ENCODE measurements at places on chromosomes 2 and 18.

- no peak for DNase-seq
Measured at GRCh38 chr2:43605079-43605655, 9.3 kb upstream of the THADA start.

GRCh38 chr2:39059366-39059952 is 61.4 kb downstream of the SOS1 start:
- peak; percentile 4 for DNase-seq

GRCh38 chr2:3595985-3596384 is 1.1 kb downstream of the COLEC11 start:
- no peak for DNase-seq

DNA sequence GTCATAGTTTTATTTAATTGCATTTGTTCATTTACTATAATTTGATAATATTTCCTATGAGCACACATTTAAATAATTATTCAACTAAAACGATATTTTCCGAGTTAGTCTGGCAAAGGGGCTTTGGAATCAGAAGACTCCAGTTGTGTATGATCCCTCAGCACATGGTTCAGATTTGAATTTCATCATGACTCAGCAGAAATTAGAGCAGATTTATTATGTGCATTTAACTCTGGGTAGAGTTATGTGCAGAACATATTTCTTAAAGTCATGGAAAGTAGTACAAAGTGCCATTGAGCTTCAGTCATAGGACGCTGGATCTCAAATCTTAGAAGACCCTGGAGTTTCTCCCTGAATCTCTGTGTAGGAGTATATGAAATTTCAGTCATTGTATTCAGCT is 106.7 kb downstream of the ADCYAP1 start:
- no peak for DNase-seq

DNA sequence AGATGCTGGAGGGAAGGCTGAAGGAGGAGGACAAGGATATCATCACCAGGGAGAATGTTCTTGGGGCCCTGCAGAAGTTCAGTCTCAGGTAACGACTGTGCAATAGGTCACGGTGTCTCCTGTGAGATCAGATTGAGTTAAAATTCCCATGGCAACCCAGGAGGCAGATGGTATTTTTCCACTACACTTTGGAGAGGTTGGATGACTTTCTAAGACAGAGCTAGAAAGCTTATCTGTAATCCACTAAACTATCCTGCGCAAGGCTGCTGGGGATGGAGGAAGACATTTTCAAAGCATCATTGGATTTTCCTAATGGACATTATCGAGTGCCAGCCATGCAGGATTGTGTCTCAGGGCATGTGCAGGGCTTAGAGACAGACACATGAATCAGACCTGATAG is 74.6 kb downstream of the ARMC9 start:
- no peak for DNase-seq

DNA sequence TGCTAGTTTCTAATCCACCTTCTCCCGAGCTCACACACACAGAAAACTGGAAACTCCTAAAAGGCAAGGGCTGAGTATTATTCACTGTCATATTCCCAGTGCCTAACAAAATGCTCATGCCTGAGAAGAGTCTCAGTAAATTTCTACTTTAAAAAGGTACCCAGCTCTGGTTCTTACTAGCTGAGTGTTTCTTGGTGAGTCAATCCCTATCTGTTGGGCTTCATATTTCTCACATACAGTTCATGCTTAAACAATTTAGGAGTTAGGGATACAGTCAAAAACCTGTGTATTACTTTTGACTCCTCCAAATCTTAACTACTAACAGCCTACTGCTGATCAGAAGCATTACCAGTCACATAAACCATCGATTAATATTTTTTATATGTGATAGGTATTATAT is 204.9 kb downstream of the EN1 start:
- DNase-seq: no peak

DNA sequence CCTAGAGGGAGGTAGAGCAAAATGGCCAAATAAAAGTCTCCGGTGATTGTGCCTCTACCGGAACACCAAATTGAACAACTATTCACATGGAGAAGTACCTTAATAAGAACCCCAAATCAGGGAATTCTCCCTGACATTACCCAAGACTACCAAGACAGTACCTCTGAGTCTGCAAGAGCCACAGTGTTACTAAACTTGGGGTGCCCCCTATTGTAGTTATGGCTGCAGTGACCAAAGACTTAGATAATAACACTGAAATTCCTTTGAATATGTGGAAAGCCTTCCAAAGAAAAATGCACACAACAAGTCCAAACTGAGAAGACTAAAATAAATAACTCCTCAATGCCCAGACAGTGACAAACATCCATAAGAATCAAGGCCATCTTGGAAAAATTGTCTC is 682.9 kb upstream of the LRRTM1 start:
- DNase-seq: no peak

- no peak for DNase-seq
Measured at GRCh38 chr2:149064856-149065630, 26.5 kb downstream of the LYPD6B start.

DNA sequence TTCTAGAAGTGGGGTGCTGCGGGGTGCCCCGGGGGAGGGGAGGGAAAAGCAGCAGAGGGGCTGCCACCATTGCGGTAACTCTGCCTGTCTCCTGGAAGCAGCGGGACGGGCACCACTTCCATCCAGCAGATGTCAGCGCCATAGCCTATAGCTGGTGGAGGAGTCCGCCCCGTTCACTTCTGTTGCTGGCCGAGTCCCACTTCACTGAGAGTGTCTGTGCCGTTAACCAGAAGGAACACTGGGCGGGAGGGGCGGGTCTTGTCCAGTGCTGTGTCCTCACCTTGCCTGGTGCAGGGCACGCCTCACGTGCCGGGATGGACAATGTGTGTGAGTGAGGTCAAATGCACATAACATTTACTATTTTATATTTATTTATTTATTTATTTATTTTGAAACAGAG is 19.3 kb upstream of the ODC1 start:
- no peak for DNase-seq

DNA sequence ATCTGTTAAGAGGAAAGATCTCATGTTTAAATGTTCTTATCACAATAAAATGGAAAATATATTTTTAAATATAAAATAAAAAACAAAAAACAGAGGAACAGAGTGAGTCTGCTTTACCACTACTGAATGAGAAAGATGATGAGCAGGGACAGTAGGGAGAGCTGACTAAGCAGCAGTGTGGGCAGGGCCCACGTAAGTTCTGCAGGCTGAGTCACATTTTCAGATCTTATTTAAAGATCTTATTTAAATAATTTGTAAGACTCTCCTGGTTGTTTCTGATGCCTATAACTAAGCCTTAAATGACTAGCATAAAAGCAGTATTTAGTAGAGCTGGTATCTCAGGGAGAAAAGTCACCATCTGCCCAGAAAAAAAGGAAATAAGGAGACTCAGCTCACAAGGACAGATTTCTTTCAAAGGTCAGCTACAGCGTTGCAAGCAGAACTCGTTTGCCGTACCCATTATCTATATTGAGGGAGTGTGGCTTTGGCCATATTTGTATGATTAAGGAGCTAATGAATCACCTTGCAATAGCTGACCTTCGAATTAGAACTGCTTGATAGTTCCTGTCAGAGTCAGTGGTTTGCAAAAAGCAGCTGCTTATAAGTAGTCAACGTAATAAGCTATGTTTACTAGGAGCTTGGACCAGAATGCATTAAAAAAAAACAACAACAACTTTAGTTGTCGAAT is 322.1 kb upstream of the CHAC2 start:
- no peak for DNase-seq

- no peak for DNase-seq
Measured at GRCh38 chr2:70303186-70303585, 1.3 kb upstream of the FAM136A start.

DNA sequence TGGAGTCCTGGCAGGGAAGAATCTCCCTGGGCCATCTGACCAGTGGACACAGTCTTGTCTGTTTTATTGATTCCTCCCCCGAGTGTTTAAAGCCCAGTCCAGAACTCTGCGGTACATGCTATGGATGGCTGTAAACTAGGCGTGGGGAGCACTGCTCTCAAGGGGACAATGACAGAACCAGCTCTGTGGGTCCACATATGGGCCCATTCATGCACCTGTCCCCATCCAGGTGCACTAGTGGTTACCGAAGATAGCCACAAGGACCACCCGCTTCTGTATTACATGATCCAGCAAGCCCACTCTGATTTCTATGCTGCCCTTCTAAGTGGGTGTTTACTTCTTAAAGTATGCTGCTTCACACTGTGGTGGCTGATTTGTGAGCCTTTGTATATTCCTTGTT is 21.0 kb downstream of the CHST10 start:
- no peak for DNase-seq

- no peak for DNase-seq
Measured at GRCh38 chr18:28952339-28952738, 775.4 kb upstream of the CDH2 start.

All from HS-27A (cell line).